ENCODE measurements at places on chromosomes 5 and 9.

DNA sequence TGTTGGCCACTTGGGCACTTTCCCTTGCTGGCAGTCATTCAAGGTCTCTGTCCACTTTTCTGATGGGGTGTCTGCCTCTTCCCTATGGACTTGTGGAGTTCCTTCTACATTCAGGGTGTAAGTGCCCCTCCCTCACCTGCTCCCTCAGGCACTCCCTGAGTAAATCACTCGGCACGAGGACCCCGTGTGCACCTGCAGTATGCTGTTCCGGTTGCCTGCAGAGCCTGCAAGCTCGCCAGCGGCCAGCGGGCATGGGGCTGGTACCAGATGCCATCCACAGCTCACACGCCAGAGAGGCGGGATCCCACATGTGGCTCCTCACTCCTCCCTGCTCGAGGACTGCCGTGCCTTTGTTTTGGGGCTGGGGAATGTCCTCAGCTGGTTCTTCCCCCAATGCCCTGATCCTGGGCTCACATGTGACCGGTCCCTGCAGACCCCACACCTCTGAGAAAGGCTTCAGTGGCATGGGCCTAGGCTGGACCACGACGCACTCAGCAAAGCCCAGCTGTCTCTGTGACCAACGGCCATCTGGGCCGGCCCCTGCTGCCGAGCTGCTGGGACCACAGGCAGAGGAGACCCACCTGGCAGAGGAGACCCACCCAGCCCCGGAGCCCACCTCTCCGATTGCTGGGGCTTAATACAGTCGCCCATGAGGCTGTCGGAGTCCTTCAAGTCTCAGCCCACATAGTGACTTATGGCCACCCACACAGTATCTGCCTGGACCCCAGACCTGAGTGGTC, 46.1 kb upstream of the CLPTM1L start:
- no peak for DNase-seq

GRCh38 chr5:111173476-111173875, 50.7 kb upstream of the CAMK4 start:
- no peak for DNase-seq

DNA sequence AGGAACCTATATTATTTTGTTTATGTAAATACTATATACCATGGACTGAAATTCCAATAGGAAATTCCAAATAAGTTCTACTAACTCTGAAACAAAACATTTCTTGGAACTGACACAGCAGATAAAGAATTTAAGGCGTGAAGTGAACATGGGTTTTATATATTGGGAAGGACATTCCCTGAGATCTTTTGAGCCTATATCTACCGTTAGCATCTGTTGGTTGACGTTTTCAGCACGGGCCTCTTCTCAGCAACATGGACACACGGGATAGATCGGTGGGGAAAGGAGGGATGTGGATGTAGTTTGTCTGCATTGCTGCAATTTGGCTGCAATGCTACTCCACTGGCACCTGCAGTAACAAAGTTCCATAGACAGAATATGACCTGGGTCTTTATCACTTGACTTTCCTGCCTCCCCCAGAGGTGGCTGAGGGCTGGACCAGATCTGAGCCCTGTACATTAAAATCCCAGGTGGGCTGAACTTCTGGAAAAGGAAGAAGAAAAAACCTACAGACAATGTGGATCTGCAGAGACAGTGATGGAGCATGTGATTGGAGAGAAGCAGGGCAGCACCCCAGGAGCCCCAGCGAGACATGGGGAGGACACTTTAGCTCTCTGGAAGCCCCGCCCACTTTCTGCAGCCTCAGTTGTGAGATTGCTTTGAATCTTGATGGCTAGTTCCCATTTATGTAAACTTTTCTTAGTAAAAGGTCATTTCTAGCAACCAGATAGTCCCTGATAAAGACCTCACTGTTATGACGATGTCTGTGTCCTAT, 91.2 kb upstream of the CPEB4 start:
- no peak for DNase-seq

- no peak for DNase-seq
Observed at GRCh38 chr5:1405121-1405520, 40.1 kb downstream of the SLC6A3 start.

DNA sequence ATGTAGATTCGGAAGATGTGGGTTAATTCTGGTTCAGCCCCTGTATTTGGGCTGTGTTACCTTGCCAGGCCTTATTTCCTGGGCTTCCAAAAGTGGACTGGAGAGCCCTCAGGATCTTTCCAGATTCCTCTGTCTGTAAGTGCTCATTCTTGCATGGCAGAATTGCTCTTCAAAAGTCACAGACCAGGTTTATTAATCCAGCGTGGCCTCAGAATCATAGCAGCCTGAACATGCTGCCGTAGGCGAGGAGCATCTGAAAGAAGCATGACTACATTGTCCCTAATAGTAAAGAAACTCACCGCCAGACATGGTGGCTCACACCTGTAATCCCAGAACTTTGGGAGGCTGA, 307.8 kb downstream of the GADD45G start:
- no peak for DNase-seq

DNA sequence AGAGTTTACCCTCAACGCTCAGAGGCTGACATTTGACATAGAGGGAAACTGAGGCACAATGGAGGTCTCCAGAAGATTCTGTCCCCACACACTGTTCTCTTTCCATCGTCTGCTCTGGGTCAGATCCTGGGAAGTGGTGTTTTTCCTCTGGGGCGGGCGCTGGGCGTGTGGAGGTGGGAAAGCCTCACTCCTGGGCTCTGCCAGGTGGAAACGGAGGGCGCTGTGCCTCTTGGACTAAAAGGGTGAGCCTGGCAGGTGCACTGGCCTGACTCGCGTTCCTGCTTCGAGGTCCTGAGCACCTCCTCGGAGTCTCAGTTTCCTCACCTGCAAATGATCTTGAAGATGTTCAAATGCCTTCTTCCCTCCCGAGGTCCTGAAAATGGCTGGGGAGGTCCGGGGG, 25.7 kb upstream of the FCN1 start:
- DNase-seq: no peak

DNA sequence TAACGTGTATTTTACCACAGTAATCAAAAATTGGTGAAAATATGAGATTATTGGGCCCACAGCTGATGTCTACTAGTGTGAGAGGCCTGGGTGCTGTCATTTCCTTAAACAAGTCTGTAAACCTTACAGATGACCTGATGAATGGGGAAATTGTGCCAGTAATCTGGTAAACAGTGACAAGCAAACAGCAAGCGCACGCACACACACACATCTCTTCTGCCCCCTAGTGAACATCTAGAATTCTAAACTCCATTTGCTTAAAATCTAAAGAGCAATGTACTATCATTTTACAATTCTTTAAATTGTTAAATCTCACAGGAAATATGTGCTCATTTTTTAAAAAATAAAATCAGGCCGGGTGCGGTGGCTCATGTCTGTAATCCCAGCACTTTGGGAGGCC, 7.5 kb upstream of the RAPGEF1 start:
- DNase-seq: no peak

DNA sequence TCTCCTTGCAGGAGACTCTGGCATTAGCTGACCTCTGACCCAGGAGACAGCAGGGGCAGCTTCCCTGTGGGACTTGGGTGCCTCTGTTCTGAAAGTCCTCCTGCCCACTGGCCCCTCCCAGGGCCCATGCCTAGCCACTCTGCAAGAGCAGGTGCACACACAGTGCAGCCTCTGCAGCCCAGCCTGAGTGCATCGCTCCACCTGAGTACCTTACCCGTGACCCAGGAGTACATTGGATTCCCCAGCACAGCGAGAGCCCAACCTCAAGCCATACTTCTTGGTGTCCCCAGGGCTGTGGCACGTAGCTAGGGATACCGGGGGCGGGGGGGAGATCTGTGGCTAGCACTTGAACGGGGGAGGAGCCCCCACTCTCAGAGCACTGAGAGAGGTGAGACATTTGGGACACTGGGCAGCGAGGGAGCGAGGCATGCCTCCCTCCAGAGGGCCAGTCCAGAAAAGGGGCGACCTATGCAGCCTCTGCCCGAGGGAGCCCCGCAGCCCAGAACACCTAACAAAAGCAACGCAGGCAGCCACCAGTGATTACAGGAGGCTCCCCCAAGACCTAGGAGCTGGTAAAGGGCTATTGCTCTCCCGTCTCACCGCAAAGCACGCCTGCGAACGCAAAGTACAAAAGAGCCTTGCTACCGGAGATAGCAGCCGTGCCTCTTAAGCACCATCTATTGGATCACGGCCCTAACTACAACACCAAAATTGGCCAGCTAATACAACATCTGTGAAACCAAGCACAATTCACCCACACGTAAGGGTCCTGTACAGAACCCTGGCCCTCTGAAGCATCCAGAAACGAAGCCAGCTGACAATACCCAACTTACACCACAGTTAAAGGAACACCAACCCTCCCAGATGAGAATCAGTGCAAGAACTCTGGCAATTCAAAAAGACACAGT, 826 bp upstream of the PRDM9 start:
- DNase-seq: no peak

- no peak for DNase-seq
Observed at GRCh38 chr5:90547072-90547536, 11.5 kb upstream of the ADGRV1 start.

DNA sequence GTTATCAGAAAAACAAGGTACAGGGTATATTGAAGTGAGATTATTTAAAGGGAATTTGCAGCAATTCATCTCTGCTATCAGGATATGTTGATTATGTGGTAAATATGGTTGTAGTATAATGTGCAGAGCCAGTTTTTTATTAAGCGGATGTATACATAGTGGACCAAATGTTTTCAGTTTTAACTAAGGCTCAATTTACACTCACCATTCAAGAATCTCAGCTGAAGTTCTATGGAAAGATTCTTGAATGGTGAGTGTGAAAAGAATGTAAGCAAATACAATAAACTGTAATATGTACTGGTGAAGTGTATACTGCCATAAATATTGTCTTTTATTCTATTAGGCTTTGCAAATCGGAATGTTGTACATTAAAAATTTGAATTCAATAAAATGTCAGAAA, 895.9 kb upstream of the CDH10 start:
- DNase-seq: no peak

All from stimulated activated CD4-positive, alpha-beta T cell treated with anti-CD3 and anti-CD28 coated beads, Interleukin-4, amount 100 ng/mL, for 1 hour (primary cell).